Suprapubic skin (tissue), 4 donors: ENCODE measurements at places on chromosomes 16 and 17.

GRCh38 chr16:56651586-56651985 is at the start of gene MT1B:
TSS of gene MT1B (plus strand) at chr16:56651886. CDS start at chr16:56651954, 68 bp downstream.
- no peak for DNase-seq

- DNase-seq: no peak
Observed at GRCh38 chr16:30004424-30004776, 6.4 kb downstream of the DOC2A start.

DNA sequence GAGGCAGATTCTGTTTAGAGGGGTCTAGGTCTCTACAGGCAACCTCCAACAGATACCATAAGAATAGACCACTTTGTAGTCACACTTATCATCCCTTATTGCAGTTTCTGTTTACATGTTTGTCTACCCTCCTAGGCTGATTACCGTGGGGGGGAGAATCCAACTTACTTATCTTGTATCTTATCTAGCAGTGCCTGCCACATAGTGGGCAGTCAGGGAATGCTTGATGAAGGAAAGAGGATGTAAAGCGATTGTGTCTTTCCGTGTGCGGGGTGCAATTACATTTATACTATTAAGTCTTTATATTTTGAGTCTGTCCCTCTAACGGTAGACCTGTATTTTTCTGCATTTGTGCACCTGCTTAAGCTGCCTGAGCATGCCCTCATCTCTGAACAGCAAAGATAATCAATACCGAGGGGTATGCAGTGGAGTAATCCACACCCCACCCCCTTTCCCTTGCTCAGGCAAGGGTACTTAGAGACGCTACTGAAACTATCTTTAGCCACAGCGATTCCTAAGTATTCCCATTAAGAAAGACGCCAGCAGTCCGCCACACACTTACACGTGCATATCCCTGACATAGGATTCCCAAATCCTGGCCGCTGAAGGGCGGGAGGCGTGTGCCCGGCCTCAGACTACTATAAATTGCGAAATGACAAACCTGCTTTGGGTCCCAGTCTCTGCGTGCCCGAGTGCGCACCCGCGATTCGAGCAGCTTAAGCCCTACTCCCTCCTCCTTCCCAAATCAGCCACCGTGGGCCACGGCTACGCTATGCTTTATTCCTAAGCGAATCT is 635 bp upstream of the AATF start:
- DNase-seq: no peak

GRCh38 chr16:5228369-5228768 is 130.8 kb upstream of the EEF2KMT start:
- no peak for DNase-seq

GRCh38 chr17:75516619-75517296 is 430 bp downstream of the TSEN54 start:
- no peak for DNase-seq

GRCh38 chr17:67374329-67375053 is 2.6 kb upstream of the PITPNC1 start:
- peak; percentile 96 for DNase-seq

DNA sequence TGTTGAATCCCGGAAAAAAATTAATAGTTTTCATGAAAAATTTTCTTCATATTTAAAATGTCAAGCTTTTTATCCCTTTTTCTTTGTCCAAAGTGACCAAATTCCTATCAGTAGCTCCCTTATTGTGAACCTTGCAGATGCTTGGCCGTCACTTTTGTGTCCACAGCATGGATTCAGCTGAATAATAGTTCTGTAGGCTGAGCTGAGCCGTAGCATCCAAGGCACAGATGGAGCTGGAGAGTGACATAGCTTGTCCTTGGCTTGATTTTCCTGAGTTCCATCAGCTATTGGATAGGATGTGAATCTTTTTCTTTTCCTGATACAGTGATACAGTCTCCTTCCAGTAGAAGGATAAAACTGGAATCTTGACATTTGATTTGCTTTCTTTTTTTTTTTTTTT is 3.6 kb downstream of the NUP85 start:
- no peak for DNase-seq

GRCh38 chr17:14777291-14777690 is 476.4 kb downstream of the HS3ST3B1 start:
- no peak for DNase-seq

- DNase-seq: no peak
Observed at GRCh38 chr17:44905006-44906000, 6.1 kb upstream of the EFTUD2 start.

- peak; percentile 87 for DNase-seq
Observed at GRCh38 chr17:17837966-17838962, 1.5 kb upstream of the SREBF1 start.

DNA sequence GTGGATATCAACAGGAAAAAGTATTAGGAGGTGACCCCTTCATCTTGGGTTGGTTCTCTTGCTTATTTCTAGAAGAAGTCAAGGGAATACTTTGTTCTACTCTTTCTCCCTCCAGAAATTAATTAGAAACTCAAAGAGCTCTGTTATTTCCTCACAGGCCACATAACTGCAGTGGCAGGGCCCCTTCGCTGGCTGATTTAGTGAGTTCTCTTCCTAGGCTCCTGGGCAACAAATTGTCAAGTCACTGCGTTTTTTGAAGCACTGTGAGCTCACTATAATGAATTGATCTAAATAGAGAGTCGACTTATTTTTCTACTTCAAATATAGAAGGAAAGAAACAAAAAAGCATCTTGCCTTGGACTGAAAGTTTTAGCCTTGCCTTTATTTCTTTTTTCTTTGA is 4.8 kb downstream of the SHISA6 start:
- no peak for DNase-seq

DNA sequence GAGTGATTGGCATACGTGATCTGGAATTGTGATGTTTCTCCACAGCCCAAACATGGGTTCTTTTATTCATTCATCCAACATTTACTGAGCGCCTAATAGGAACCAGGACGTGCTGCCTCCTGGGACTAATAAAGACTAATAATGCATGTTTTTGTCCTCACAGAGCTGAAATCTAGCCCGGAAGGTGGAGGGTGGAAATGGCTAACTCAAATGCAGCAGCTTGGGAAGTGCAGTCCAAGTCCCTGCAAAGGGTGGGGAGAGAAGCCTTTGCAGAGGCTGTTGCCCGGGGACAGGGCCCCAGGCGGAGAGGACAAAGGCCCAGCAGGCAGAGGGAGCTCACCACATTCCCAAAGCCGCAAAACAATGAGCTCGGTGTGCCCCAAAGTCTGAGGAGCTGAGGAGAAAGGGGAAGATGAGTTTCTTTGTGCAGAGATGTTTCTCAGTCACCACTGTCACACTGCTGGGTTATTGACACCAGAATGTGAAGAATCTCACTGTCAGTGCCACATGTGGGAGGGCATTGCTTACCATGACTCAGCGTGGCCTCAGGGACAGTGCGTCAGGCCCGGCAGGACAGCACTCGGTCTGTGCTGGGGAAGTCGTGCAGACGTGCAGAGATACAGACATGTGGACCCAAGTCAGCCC is 118.2 kb upstream of the CHMP6 start:
- DNase-seq: peak; percentile 59

DNA sequence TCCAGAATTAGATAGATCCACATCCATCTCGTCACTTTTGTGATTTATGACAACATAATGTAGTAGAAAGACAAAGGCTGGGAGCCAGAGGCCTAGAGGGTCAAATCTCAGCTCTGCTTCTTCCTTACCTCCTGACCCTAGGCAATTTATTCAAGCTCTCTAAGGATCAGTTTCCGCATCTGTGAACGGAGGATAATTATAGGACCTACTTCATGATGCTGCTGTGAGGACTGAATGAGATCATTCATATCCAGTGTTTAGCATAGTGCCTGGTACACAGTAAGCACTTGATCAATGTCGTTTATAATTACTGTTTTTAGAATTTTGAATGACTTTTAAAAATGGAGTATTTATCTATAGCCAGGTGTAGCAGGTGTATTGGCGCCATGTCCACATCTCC is 128.4 kb downstream of the SHISA9 start:
- no peak for DNase-seq

DNA sequence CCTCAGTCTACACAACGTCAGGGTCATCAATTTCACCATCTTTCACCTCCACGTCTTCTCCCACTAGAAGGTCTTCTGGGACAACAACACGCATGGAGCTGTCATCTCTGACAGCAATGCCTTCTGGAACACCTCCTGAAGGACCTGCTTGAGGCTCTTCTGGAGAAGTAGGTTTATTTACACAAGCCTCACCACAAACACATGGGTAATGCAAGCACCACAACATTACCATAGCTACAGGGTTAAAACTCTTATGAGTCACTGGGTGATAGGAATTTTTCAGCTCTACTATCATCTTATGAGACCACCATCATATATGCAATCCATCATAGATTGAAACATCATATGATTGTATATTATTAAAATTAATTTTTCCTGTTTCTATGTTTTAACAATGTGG is 215.4 kb downstream of the CHD9NB start:
- DNase-seq: no peak

- no peak for DNase-seq
Observed at GRCh38 chr17:83092186-83092585, 12.8 kb downstream of the METRNL start.

DNA sequence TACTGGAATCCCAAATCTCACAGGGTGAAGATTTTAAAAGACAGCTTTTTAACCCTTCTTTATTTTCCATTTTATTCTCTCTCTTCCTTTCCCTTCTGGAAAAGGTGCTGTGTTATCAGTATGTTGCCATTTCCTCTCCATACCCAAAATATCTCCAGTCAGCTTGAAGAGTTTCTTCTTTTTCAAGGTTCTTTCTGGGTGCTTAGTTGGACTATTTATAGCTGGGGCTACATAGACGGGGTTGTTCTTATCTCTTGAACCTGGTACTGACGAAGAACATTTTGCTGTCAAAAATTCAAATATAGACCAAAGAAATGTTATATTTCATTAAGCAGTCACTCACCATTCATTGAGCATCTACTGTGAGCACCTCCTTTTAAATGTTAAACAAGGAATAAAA is 48.6 kb downstream of the IST1 start:
- no peak for DNase-seq

- DNase-seq: no peak
Observed at GRCh38 chr16:5502467-5502869, 404.9 kb upstream of the EEF2KMT start.

DNA sequence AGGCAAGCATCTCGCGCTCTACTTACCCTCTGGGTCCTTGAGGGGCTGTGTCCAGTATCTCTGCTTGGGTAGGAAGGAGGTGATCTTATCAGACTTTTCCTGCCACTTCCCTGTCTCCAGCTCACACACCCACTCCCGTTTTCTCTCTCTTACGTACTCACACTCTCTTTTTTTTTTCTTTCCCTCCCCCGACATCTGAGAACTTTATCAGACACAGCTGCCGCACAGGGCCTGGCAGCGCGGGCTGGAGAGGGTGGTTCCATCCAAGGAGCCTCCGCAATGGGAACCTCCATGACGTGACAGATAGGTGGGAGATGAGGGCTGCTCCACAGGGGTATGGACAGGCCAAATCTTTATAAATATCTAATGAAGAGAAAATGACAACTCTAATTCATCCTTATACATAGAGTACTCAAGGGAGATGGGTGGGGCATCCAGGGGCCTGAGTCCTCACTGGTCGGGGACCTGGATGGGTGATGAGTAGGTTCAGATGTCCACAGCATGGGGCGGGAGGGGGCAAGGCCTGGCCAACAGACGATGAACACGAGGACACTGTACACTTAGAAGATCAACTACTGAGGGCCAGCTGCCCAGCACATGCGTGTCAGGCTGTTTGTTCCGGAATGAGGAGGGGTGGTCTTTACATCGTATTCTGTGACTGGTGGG is 23.3 kb downstream of the MINK1 start:
- DNase-seq: no peak

GRCh38 chr17:48831549-48831883 is 681 bp downstream of the CALCOCO2 start:
- no peak for DNase-seq

DNA sequence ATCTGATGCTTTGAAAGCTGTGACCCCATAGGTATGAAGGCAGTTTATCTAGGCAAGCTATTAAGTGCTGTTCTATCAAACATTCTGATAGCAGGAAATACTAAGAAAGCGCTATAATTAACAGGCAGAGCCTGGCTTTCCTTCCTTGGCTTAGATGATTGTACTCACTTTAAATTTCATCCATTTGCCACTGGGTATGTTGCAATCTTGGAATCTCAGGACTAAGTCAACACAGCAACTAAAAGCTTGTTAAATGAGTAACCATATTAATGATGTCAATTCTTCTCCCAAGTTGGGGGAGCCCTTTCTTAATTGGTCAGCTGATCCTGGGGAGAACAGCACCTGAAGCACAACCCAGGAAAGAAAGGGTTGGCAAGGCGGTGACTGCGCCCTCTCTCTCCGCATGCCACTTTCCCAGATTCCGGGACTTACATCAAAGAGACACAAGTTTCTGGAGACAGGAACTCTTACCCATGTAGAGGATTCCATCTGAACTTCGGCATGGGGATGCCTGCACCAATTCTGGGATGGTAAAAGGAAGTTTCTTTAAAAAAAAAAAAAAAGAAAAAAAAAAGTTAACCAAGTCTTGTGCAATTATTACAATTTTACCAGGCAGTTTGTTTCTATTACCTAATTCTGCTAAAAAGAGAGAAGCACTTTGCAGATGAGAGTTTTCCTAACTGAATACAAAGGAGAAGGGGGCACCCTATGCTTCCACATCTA is 54.4 kb upstream of the ICAM2 start:
- no peak for DNase-seq
